ENCODE measurements at places on chromosomes 6 and 20.

- H3K4me1 ChIP-seq: peaks cover 5% of the 10 kb centered on the region
- no peak for DNase-seq
Observed at GRCh38 chr6:84773133-84773430, 8.7 kb upstream of the TBX18 start.

- no peak for DNase-seq
- H3K27ac ChIP-seq: no peak overlapping the region
- H3K36me3 ChIP-seq: no peaks in the 10 kb centered on the region
- no peak overlapping the region for H3K4me3 ChIP-seq
Observed at GRCh38 chr6:139595183-139595582, 220.7 kb upstream of the CITED2 start.

DNA sequence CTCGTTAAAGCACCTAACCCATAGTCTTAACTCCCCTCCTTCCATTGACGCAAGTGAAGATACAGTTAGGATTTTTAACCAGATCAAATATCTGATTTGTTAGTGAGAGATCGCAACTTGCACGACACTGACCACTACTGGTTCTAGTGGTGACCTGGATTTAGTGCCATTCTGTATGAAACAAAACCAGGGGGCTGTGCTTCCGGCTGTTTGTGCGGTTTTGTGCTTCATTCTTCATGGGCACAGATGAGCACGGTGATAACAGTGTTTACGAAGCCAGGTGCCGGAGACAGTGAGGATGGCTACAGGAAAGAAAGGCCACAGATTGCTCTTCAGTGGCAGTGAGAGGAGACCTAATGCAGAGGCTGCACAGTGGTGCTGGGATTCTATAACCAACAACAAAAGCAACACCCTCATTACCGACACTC is 75.5 kb downstream of the NOL4L start:
- no peaks in the 10 kb centered on the region for H3K27me3 ChIP-seq
- peak; percentile 63 for DNase-seq
- H3K36me3 ChIP-seq: peaks cover 33% of the 10 kb centered on the region
- peak overlapping the region; percentile 79 for H3K27ac ChIP-seq
- peaks cover 50% of the 10 kb centered on the region for H3K4me1 ChIP-seq

- no peaks in the 10 kb centered on the region for H3K27me3 ChIP-seq
- no peak for DNase-seq
- no peak overlapping the region for H3K27ac ChIP-seq
Observed at GRCh38 chr6:7895125-7895423, 15.5 kb downstream of the TXNDC5 start.

DNA sequence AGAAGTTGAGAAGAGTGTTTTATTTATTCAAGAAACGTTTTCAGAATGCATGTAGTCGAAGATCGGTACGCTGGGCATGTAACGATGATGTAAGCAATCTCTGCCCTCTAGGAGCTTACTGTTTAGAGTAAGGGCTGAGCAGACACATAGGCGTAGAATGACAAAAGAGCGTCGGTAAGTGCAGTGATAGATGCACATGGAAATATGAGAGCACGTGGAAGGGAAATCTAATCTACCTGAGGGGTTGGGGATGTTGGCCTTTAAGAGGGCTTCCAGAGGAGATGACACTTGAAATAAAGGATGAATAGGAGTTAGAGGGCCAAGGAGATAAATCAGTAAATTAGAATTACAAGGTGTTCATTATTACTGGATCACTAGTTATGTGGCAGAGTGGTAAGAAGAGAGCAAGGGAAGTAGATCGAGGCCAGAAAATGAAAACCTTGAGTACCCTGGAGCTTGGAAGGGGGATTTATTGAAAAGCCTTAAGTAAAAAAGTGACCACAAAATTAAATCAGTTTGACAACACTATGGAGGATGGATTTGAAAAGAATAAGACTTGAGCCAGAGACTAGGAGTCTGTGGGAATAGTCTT is 782 bp downstream of the TRMT11 start:
- H3K27ac ChIP-seq: no peak overlapping the region
- no peaks in the 10 kb centered on the region for H3K27me3 ChIP-seq
- peaks cover 11% of the 10 kb centered on the region for H3K4me1 ChIP-seq
- no peaks in the 10 kb centered on the region for H3K36me3 ChIP-seq

- no peaks in the 10 kb centered on the region for H3K36me3 ChIP-seq
- peaks cover 45% of the 10 kb centered on the region for H3K27me3 ChIP-seq
- DNase-seq: peak; percentile 76
- H3K4me1 ChIP-seq: peaks cover 24% of the 10 kb centered on the region
- peak within 1 kb of the TSS; percentile 89 for H3K27ac ChIP-seq
Observed at GRCh38 chr6:138107078-138107751, at the start of gene PERP. Gene PERP (minus strand): TSS chr6:138107419. CDS start chr6:138107340, 79 bp downstream.

DNA sequence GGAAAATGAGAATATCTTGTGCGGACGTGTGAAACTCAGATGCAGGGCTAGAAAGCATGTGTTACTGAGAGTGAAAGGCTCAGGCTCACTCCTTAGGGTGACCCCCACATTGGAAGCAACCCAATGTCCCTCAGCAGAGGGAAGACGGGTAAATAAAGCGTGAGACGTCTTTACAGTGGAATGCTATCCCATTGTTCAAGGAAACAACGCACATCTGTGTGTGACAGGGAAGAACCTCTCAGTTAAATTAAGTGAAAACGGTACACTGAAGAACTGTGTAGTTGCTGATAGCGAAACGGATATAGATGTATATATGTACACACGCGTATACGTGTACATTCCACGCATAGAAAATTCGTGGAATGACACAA is 839 bp downstream of the HNF4A start:
- H3K4me3 ChIP-seq: no peak overlapping the region
- H3K36me3 ChIP-seq: no peaks in the 10 kb centered on the region
- DNase-seq: no peak

GRCh38 chr6:25883536-25883935 is 9.5 kb upstream of the SLC17A3 start:
- no peaks in the 10 kb centered on the region for H3K36me3 ChIP-seq
- H3K27me3 ChIP-seq: peaks cover 5% of the 10 kb centered on the region
- no peak overlapping the region for H3K27ac ChIP-seq

GRCh38 chr20:20461551-20461950 is 93.6 kb downstream of the INSM1 start:
- peaks cover 3% of the 10 kb centered on the region for H3K36me3 ChIP-seq
- H3K27ac ChIP-seq: no peak overlapping the region
- H3K4me1 ChIP-seq: peaks cover 4% of the 10 kb centered on the region
- no peaks in the 10 kb centered on the region for H3K27me3 ChIP-seq

DNA sequence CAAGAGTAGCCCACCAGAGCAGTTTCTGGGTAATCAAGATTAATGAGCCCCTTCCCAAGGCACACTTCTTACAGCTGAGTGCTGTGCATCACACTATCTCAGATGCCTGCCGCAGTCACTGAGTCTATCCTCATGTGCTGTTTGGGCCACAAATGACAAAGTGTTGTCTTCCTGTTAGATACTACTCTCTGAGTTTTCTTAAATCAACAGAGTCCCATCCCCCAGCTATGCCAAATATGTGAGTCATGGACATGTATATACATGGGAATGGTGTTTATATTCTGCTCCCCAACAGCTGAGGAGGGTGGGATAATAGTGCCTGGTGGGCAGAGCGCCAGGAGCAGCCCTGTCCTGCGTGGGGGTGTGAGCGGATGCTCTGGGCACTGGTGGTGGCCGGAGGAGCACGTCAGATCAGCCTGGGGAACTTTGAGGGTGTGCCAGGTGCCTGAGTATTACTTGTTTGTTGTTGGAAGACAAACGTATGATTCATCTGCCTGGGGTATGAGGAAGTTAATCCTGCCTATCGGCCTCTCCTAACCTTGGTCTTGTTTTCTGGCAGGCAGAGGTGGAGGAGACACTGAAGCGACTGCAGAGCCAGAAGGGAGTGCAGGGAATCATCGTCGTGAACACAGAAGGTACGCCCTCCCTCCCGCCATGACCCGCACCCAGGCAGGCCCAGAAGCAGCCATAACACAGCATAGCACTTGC is 9.6 kb downstream of the DYNLRB1 start:
- peaks cover 45% of the 10 kb centered on the region for H3K36me3 ChIP-seq
- H3K27ac ChIP-seq: no peak overlapping the region
- no peak for DNase-seq
- H3K4me1 ChIP-seq: peaks cover 4% of the 10 kb centered on the region

- no peaks in the 10 kb centered on the region for H3K36me3 ChIP-seq
- no peak overlapping the region for H3K27ac ChIP-seq
- H3K27me3 ChIP-seq: peaks cover 4% of the 10 kb centered on the region
- H3K4me3 ChIP-seq: no peak overlapping the region
- no peak for DNase-seq
Observed at GRCh38 chr20:11958855-11959254, 41.2 kb downstream of the BTBD3 start.

DNA sequence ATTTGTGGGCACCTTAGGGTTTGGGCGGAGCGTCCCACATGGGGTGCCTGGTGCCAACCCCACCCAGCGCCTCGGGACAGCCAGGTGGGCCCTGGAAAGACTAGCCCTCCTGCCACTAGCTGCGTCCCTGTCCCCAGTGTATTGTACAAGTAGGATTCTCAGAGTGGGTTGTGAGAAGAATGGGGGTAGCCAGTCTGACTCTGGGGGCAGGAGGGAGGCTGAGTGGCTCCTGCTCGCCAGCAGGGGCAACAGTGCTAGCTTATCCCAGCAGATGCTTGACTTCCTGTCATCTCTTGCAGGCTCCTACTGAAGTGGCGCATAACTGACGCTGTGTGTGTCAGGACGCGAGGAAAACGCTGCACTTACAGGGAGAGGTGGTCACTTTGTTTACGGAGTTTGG is 9.3 kb downstream of the PSMA7 start:
- peaks cover 14% of the 10 kb centered on the region for H3K4me1 ChIP-seq
- no peaks in the 10 kb centered on the region for H3K27me3 ChIP-seq
- no peak overlapping the region for H3K4me3 ChIP-seq

- H3K36me3 ChIP-seq: no peaks in the 10 kb centered on the region
- no peak for DNase-seq
- H3K4me3 ChIP-seq: no peak overlapping the region
- no peak overlapping the region for H3K27ac ChIP-seq
- H3K27me3 ChIP-seq: peaks cover 12% of the 10 kb centered on the region
- H3K4me1 ChIP-seq: peaks cover 9% of the 10 kb centered on the region
Observed at GRCh38 chr6:2982426-2983117, 11.2 kb upstream of the SERPINB6 start.

DNA sequence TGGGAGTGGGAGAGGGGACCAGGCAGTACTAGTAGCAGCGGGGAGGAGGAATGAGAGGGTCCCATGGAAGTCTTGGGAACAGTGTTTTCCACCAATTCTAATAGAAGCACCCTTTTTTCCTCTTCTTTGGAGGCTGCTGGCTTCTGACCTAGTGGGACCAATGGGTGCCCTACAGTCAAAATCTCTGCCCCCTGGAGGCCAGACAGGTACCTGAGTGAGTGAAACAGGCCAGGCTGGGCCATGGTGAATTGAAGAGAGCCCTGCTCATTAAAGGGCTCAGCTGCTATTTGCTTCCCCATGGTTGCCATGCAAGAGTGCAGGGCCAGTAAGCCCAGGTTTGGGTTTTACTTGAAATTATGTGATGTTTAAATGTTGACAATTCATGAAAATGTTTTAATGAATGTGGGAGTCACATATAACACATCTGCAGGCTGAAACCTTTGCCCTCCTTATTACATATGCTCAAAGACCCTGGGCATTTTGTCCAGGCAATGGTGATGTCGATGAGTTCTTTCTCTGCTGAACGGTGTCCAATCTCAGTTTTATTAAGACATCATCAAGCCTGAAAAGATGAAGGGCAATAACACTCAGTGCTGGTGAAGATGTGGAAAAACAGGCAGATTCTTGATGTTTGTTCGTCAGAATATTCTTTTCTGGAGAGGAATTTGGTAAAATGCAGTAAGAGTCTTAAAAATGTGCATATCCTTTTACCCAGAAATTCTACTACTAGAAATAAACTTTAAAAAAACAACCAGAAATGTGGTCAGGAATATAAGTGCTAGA is 42.3 kb upstream of the OCSTAMP start:
- no peak for DNase-seq
- peaks cover 18% of the 10 kb centered on the region for H3K27me3 ChIP-seq
- H3K27ac ChIP-seq: no peak overlapping the region
- peaks cover 10% of the 10 kb centered on the region for H3K4me1 ChIP-seq
- H3K4me3 ChIP-seq: no peak overlapping the region

- no peak overlapping the region for H3K4me3 ChIP-seq
- H3K36me3 ChIP-seq: no peaks in the 10 kb centered on the region
Observed at GRCh38 chr6:139500977-139501376, 126.5 kb upstream of the CITED2 start.

- H3K36me3 ChIP-seq: no peaks in the 10 kb centered on the region
- peaks cover 4% of the 10 kb centered on the region for H3K27me3 ChIP-seq
- no peak overlapping the region for H3K4me3 ChIP-seq
Observed at GRCh38 chr6:71205336-71205956, 83.2 kb upstream of the OGFRL1 start.

- H3K36me3 ChIP-seq: peaks cover 28% of the 10 kb centered on the region
- H3K4me3 ChIP-seq: peak overlapping the region; percentile 42
- DNase-seq: no peak
- peaks cover 25% of the 10 kb centered on the region for H3K4me1 ChIP-seq
- peak overlapping the region; percentile 36 for H3K27ac ChIP-seq
Observed at GRCh38 chr6:45021676-45022075, 306.5 kb upstream of the RUNX2 start.

DNA sequence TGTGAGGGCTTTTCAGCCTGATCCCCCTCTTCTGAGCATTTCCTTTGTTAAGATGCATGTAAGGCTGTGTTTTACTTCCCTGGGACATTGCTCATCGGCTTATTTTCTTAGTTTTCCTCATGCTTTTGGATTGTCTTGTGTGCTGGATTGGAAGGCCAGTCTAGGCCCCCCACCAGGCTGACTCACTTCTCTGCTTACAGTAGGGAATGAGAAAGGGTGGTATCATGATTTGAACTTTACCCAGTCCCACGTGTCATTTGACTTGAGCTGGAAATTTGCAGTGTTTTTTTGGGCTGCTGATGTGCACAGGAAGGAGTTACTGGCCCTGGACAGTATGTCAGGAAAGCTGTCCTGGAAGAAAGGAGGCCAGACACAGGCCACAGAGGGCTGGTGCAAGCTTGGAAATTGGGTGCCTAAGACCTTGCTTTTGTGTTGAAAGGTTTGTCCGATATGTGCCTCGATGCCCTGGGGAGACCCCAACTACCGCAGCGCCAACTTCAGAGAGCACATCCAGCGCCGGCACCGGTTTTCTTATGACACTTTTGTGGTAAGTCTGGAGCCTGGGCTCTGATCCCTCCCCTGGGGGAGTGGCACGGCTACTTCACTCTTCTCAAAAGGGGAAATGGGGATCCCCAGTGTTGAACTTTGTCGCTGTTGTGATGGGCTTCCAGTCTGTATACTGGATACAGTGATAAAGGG is 12.8 kb downstream of the RNF114 start:
- no peaks in the 10 kb centered on the region for H3K27me3 ChIP-seq
- peaks cover 3% of the 10 kb centered on the region for H3K4me1 ChIP-seq
- DNase-seq: no peak
- peaks cover 65% of the 10 kb centered on the region for H3K36me3 ChIP-seq
- H3K4me3 ChIP-seq: no peak overlapping the region

DNA sequence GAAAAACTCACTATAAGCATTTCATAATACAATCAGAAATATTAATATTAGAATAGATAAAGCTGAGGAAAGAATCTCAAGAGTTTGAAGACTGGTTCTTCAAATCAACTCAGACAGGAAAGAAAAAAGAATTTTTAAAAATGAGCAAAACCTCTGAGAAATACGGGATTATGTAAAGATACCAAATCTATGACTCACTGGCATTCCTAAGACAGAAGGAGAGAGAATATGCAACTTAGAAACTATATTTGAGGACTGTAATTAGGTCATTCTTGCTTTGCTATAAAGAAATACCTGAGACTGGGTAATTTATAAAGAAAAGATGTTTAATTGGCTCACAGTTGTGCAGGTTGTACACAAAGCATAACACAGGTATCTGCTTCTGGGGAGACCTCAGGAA is 665.1 kb downstream of the RNF144B start:
- no peaks in the 10 kb centered on the region for H3K4me1 ChIP-seq
- no peak overlapping the region for H3K27ac ChIP-seq
- H3K36me3 ChIP-seq: no peaks in the 10 kb centered on the region

- peaks cover 88% of the 10 kb centered on the region for H3K27me3 ChIP-seq
- peaks cover 39% of the 10 kb centered on the region for H3K4me1 ChIP-seq
- H3K4me3 ChIP-seq: peak overlapping the region; percentile 87
- H3K27ac ChIP-seq: peak overlapping the region; percentile 84
- peaks cover 2% of the 10 kb centered on the region for H3K36me3 ChIP-seq
- no peak for DNase-seq
Observed at GRCh38 chr20:21100578-21101452, 5.3 kb downstream of the LINC00237 start.
